Muscle of leg (tissue), 16 donors: ENCODE measurements at places on chromosomes 5 and 9. TPM values are rescaled to one million over a fixed set of nuclear protein-coding genes. Genes with fewer than 3 reads are reported as not detected.
A peak's percentile ranks its signal among the peaks of the same experiment; 100 is the strongest.

The GADD45G gene
- 19.2 TPM for polyA plus RNA-seq

The PCDHGB1 gene
- polyA plus RNA-seq: 0.45 TPM

The UBE2B gene
- 160 TPM for polyA plus RNA-seq

The GPR150 gene
- polyA plus RNA-seq: 0.25 TPM

The PCDHB3 gene
- polyA plus RNA-seq: 1.4 TPM

The BHMT gene
- polyA plus RNA-seq: 0.60 TPM

The CER1 gene
- polyA plus RNA-seq: 0.23 TPM

The GNA14 gene
- polyA plus RNA-seq: 3.3 TPM

DNA sequence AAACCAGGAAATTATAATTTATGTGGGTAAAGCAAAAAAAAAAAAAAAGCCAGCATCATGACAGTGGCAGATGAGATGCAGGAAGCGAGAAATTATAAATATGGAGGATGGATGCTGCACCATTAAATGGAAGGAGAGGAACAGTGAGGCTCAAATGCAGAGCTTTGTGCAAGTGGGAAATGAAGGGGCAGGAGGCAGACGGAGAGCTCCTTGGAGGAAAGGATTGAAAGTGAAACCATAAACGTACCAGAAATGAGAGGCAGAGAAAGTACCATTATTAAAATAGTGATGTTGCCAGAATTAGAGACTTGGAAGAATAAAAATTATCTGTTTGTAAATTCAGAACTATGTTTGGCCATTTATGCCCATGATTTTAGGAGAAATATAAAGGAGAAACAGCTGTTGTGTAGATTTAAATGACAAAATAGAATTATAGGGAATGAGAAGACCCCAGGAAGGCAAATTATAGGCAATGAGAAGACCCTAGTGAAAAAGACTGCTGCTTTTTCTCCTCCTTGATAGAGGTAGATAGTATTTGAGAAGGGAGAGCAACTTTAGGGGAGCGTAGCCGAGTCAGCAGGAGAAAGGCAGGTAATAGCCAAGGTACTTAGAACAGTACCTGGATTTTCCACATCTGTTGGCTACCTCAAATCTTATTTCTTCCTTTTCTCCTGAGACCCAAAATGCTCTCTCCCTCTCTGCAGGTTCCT lies 341.0 kb upstream of the CD180 start:
- peak; percentile 59 for DNase-seq

DNA sequence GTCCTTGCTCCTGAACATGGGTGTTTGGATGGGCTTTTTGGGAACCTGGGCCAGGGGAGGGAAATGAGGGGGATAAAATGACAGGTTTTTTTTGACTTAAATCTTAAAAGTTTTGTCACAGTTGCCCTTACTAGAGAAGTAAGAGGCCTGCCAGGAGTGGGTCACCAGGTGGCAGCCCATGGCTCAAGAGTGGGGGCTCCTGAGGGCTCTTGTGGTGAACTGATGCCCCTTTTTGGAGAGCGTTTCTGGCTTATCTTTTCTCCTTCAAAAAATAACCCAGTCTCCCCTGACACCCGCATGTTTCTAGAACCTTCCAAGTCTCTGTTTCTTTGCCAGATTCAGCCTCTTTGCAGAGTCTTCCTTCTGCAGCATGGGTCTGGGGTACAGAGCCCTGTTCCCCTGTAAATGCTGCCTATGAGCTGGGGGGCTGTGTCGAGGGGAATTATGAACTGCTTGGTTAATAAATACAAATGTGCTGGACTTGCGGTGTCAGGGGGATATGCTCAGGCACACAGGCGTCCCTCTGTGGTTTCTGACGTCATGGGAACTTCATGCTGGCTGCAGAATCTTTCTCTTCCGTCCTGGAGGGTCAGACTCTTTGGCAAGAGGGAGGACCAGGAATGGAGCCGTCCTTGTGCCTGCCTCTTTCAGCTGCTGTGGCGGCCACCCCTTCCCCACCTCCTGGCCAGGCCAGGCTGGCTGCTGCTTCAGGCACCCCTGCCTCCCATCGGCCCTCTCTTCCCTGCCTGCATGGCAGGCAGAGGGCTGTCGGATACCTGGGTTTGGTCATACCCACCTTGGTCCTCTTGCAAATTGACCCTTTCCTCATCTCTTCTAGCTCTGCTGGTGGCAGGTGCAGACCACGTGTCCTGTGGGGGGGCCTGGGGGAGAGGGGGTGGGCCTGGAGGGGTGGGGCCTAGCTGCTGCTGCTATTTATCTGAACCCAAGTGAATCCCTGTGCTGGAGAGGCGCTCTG lies 30.1 kb downstream of the PTPA start:
- peak; percentile 96 for DNase-seq

- DNase-seq: no peak
Observed at GRCh38 chr5:40499007-40499406, 180.7 kb upstream of the PTGER4 start.

DNA sequence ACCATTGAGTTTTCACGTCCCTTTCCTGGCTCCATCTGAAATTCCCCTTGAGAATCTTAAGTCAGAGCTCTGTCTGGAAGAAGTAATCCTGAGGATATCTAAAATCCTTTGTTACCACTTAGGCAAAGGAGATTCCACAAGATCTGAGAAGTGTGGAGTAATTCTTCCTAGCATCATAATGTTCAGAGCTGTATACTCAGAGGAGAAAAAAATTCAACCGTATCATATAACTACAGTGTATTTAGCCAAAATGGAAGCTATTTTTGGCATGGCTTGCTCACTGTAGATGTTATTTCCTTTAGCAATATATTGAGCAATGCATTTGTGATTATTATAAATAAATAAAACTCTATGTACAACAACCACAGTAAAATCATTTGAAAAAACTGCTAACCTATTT lies 1858.4 kb downstream of the EFNA5 start:
- DNase-seq: peak; percentile 70

GRCh38 chr5:16615741-16616535 lies 859 bp downstream of the RETREG1 start:
- no peak for DNase-seq

DNA sequence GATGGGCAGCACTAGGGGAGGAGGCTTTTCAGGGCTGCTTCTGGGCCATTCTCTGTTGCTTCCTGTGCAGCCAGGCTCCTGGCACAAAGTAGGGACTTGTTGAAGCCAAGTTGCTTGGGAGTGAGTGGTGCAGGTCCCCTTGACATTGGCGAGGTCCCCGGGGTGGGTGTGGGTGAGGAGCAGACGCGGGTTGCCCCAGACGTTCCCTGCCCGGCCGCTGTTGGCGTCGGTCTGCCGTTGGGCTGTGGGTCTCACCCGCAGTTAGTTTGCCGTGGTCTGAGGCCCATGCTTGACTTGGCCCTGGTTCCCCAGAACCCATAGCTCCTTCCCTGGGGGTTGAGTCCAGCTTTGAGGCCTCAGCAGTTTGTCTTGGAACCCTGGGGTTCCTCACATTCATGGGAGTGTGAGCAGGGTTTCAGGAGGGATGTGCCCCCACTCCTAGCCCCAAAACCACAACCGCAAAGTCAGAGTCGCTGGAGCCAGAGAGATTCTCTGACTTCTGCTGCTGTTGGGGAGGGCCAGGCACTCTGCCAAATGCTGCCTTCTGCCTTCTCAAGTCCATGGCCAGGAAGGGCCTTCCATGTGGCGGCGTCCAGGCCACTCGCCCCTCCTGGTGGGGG lies 77.5 kb downstream of the RXRA start:
- DNase-seq: peak; percentile 82

- peak; percentile 72 for DNase-seq
Observed at GRCh38 chr9:137478962-137479861, 20.1 kb upstream of the NSMF start.

DNA sequence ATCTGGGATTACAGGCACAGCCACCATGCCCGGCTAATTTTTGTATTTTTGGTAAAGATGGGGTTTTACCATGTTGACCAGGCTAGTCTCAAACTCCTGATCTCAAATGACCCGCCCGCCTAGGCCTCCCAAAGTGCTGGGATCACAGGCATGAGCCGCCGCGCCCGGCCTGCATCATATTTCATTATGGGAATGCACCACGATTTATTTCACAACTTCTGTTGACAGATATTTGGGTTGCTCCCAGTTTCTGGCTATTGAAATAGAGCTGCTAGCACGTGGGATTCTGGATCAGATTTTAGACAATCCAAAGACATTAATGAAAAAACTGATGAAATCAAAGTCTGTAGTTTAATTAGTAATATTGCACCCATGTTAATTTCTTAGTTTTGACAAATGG lies 48.4 kb upstream of the FUBP3 start:
- DNase-seq: peak; percentile 45

DNA sequence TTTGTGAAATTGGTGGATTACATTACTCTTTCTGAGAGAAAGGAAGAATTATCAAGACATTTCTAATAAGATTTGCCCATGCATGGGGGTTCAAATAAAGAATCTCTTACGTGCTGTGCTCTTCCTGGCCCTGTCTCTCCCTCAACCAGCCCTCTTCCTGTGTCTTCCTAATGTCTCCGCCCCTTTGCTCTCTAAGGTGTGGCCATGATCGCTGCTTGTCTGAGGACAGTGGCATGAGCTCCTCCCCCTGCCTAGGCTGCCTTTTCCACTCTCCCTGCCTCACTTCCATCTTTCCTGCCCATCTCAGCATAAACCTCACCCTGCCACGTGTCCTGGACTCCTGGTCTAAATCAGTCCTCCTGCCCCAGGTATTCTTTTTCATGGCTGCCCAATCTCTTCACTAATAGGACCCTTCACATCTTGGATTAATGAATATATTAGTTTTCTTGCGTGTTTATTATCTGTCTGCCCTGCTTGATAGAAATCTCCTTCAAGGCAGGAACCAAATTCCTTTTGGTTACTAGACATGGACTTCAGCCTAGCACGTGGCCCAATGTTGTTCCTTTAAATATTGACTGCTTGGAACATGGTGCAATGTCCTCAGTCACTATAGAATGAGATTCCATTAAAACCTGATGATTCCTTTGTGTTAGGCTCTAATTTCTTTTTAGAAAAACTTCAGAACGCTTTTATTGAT lies 122.3 kb downstream of the MTRR start:
- no peak for DNase-seq

DNA sequence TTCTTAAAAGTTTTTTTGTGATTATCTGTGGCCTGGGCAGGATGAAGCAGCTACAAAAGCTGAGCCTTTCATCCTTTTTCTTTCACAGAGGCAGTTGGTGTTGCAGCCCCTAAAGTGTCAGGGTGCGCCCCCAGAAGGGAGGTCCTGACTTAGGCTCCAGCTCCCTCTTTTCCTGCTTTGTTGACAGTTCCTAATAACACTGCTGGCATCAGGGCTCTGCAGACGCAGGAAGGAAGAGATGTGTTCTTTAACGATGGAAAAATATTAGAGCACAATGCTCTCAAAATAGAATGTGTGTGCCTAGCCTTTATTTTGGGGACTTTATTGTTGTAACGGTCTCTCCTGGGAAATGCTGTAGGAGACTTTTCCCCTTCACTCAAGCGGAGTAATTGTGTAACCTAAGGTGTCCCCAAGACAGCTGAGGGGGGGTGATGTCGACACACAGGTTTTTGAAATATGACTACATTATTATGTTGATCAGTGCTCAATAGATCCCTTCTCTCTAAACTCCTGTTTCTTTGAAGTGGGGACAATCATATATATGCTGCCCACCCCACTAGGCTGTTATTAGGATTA lies 135.6 kb downstream of the SEMA6A start:
- DNase-seq: peak; percentile 33

- DNase-seq: no peak
Observed at GRCh38 chr5:39948341-39948740, 523.6 kb upstream of the DAB2 start.

- peak; percentile 64 for DNase-seq
Observed at GRCh38 chr9:107465467-107466451, 23.8 kb downstream of the KLF4 start.
